Endothelial cell of umbilical vein (primary cell): ENCODE measurements at places on chromosomes 7 and 10. TPM values are rescaled to one million over a fixed set of nuclear protein-coding genes. Genes with fewer than 3 reads are reported as not detected.

The SFTPA1 gene
- not detected in 2 replicates for total RNA-seq

DNA sequence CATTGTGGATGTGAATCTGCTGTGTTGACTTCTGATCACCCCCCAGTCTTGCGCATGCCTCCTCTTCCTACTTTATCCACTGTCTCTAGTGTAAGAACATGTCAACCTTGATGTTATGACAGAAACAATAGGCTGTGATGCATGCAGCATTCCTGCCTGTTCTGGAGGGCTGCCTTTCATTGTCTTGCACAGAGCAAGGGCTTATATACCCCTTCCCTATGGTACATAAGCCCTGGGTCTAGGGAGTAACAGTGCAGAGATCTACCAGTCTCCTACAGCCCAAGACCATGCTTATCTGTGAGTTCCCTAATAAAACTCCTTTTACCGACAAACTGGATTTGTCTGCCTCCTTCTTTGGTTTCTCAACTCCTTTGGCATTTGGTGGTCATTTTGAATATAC, 177.0 kb upstream of the STK17A start:
- H3K36me3 ChIP-seq, result no peaks in the 10 kb centered on the region
- no peak overlapping the region for H3K27ac ChIP-seq
- H3K27me3 ChIP-seq, result no peaks in the 10 kb centered on the region
- DNase-seq, result no peak
- H3K4me3 ChIP-seq, result no peak overlapping the region

- no peak for DNase-seq
- H3K27me3 ChIP-seq, result no peaks in the 10 kb centered on the region
- no peak overlapping the region for H3K27ac ChIP-seq
- H3K36me3 ChIP-seq, result peaks cover 16% of the 10 kb centered on the region
Measured at GRCh38 chr10:109862738-109863137, 60.6 kb downstream of the XPNPEP1 start.

DNA sequence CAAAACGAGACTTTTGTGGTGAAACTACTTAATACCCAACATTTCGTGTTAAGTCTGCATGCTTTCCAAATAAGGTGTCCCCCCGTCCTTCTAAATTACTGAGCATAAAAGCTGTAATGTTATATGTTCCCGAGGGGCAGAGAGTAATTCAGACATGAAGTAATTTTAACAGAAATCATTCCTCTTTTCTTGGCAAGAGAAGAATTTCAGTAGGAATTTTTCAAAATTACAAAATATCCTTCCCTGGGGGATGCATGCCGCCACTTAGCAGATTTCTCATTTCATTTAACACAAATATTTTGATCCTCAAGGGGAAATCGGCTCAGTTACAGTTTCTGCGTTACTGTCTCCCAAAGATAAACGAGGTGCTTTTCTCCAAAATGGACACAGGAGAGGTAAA, 213.2 kb upstream of the RHOBTB1 start:
- no peak overlapping the region for H3K4me3 ChIP-seq
- H3K27me3 ChIP-seq, result no peaks in the 10 kb centered on the region
- DNase-seq, result no peak
- H3K36me3 ChIP-seq, result no peaks in the 10 kb centered on the region
- H3K27ac ChIP-seq, result no peak overlapping the region
- no peaks in the 10 kb centered on the region for H3K4me1 ChIP-seq

The TMEM139 gene
- total RNA-seq, result not detected in 2 replicates

- no peaks in the 10 kb centered on the region for H3K36me3 ChIP-seq
- DNase-seq, result no peak
- no peak overlapping the region for H3K27ac ChIP-seq
- H3K27me3 ChIP-seq, result no peaks in the 10 kb centered on the region
- no peaks in the 10 kb centered on the region for H3K4me1 ChIP-seq
Measured at GRCh38 chr7:120412139-120413050, 139.4 kb downstream of the KCND2 start.

The ARMC3 gene
- not detected in 2 replicates for total RNA-seq

- H3K27ac ChIP-seq, result no peak overlapping the region
- DNase-seq, result peak; percentile 57
- no peak overlapping the region for H3K4me3 ChIP-seq
- no peaks in the 10 kb centered on the region for H3K36me3 ChIP-seq
- H3K27me3 ChIP-seq, result peaks cover 5% of the 10 kb centered on the region
Measured at GRCh38 chr10:100878291-100878910, 34.4 kb upstream of the SLF2 start.

DNA sequence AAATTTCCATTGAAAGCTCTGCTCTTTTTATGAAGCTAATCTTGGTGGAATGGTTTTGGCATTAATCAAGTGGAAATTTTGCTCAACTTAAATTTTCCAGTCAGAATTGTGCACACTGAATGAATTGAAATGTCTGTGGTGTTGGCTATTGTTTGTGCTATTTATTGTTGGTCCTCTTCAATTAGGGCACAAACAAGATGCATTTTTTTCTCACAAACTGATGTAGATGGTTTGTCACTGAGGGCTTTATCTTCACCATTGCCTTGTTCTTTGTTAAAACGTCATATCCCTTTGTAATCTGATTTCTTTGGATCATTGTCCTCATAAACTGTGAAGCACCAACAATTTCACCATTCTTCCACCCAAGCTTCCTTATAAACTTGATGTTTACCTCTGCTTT, 152.1 kb upstream of the RHOBTB1 start:
- no peaks in the 10 kb centered on the region for H3K36me3 ChIP-seq
- H3K4me3 ChIP-seq, result no peak overlapping the region
- no peak for DNase-seq
- peaks cover 6% of the 10 kb centered on the region for H3K27me3 ChIP-seq
- H3K27ac ChIP-seq, result no peak overlapping the region

DNA sequence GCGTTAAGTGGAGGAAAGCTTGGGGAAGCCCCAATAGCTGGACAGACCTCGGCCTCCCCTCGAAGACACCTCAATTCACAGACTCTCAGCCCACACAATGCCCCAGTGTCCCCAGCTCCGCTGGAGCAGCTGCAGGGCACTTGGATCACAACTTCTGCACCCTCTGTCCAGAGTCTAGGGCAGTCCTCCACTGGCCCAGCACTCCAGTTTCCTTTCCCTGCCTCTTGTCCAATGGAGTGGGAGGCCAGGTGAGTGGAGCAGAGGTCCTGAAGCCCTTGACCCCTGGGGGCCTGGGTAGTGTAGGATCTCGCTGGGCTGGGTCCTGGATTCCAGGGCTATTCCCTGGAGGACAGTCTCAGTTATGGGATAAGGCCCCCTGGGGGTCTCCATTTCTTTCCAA, 11.9 kb downstream of the SFRP5 start:
- no peak overlapping the region for H3K27ac ChIP-seq
- no peaks in the 10 kb centered on the region for H3K27me3 ChIP-seq
- H3K4me3 ChIP-seq, result no peak overlapping the region
- DNase-seq, result no peak
- no peaks in the 10 kb centered on the region for H3K4me1 ChIP-seq

- peaks cover 18% of the 10 kb centered on the region for H3K4me1 ChIP-seq
- H3K36me3 ChIP-seq, result no peaks in the 10 kb centered on the region
- H3K27me3 ChIP-seq, result no peaks in the 10 kb centered on the region
- peak overlapping the region; percentile 84 for H3K4me3 ChIP-seq
- H3K27ac ChIP-seq, result peak overlapping the region; percentile 76
Measured at GRCh38 chr7:112789453-112789816, 758 bp downstream of the TMEM168 start.

- H3K27ac ChIP-seq, result no peak overlapping the region
- peaks cover 31% of the 10 kb centered on the region for H3K4me1 ChIP-seq
- no peaks in the 10 kb centered on the region for H3K27me3 ChIP-seq
Measured at GRCh38 chr7:5630670-5631069, 150.8 kb downstream of the RNF216 start.

The ANXA8L1 gene
- not detected in 2 replicates for total RNA-seq

GRCh38 chr10:117160567-117160966, 22.5 kb upstream of the VAX1 start:
- H3K27ac ChIP-seq, result no peak overlapping the region
- no peak for DNase-seq
- H3K4me1 ChIP-seq, result no peaks in the 10 kb centered on the region
- no peak overlapping the region for H3K4me3 ChIP-seq
- peaks cover 79% of the 10 kb centered on the region for H3K27me3 ChIP-seq
- H3K36me3 ChIP-seq, result no peaks in the 10 kb centered on the region

- peaks cover 6% of the 10 kb centered on the region for H3K27me3 ChIP-seq
- no peak for DNase-seq
- no peak overlapping the region for H3K4me3 ChIP-seq
Measured at GRCh38 chr10:14415676-14416307, 85.1 kb upstream of the FRMD4A start.

The HABP2 gene
- not detected in 2 replicates for total RNA-seq
